ENCODE measurements at places on chromosomes 13 and 19.

DNA sequence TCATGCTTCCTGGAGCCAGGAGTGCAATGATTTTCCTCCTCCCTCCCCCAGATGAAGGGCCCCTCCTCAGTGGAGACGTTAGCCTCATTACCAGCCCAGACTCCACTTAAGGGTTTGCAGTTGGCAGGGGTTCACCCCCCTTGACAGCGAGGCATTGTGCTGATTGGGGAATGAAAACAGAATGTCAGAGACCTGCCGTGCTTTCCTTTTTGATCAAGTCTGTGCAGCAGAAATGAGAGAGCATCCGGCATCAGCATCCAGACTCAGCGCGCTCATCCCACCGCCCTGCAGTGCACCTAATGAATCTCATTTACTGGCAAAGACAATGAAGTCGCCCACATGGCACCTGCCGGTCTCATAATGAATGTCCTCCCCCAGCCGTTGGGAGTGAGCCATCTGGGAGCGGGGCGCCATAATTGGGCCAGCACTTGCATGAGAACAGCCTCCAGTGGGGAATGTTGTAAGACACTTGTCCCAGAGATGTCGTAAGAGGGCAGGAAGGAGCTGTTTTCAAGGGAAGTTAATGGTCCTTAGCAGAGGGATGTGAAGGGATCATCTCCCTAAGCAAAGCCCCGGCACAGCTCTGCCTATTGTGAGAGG, 98.3 kb upstream of the UQCRFS1 start:
- no peak for DNase-seq

DNA sequence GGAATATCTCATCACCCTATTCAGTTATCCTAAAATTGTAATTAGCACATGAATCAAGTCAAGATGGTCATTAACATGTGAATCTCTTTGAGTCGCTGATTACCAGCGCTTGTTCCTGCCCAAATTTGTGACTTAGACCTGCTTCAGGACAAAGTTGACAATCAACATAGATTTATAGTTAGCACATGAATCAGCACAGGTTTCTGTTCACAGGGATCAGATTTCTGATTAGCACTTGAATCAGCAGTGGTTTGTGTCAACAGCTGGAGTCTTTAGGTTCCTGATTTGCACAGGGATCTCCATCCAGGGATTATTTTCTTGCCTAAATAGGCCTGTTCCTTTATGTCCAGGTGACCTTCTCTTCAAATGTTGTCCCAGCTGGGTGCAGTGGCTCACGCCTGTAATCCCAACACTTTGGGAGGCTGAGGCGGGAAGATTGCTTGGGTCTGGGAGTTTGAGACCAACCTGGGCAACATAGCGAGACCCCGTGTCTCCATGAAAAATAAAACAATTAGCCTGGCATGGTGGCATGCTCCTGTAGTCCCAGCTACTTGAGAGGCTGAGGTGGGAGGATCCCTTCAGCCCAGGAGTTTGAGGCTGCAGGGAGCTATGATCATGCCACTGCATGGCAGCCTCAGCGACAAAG, 3.8 kb upstream of the LRFN3 start:
- DNase-seq: no peak

GRCh38 chr13:46575301-46575771, 22.4 kb downstream of the LRCH1 start:
- no peak for DNase-seq

DNA sequence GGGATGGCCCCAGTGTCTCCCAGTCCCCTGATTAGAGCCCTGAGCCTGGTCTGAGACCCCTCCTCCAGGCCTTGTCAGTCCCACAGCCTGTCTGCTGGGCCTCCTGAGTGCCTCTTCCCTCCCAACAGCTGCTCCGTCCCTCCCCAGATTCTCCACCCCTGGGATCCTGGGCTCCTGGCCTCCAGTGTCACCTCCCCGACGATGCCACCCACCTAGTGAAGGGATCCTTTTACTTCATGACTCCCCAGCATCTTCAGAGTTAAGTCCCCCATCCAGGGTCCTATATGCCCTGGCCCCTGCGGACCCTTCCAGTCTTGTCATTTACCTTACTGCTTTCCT, 4.4 kb upstream of the PRX start:
- DNase-seq: no peak

GRCh38 chr13:33649212-33649878, 168.6 kb upstream of the RFC3 start:
- no peak for DNase-seq

- no peak for DNase-seq
Measured at GRCh38 chr19:13831537-13832467, 36.6 kb downstream of the ZSWIM4 start.

- no peak for DNase-seq
Measured at GRCh38 chr13:114056205-114057013, 76.0 kb downstream of the RASA3 start.

DNA sequence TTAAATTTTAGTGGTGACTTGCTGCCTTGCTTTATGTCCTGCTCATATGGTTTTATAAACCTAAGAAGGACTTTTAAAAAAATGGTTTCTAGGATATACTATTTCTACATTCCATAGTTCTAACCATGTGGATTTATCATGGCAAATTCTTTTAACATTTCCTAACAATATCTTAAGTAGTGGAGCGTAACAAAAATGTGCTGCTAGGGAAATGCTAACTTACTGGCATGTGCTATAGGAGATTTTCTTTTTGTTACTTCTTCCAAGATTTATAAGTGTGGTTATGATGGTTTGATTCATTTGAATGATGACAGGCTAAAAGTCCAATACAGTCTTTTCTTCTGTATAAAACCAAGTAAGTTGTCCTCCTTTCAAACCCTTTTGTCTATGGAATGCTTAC, 713.7 kb downstream of the SLITRK1 start:
- DNase-seq: no peak

DNA sequence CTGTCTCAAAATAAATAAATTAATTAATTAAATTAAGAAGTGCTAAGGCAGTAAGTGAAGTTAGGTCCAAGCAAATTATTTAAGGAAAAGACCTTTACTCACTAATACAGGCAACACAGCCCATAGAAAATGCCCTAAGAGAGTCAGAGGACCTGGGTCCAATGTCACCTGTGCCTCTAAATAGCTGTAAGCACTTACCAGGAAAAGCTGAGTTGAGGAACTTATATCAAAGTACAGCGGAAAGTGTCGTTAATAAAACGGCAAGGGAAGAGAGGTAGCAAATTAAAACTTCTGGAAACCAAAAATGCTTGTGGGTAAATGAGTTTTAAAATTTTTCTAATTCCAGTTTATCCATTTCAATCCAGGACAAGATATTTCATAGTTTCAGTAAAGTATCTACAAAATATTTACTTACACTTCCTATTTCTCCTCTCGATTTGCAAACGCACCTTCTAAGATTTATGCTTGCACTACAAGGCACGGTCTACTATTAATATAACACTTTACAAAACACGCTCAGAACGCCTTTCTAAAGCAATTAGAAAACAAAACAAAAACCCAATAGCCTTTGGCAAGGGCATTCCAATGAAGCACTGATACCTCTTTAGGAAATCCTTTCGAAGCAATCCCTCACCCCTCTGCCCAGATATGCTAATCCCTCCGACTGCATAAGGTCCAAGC, 963 bp downstream of the VPS36 start:
- no peak for DNase-seq

GRCh38 chr19:40283414-40284250, 1.5 kb downstream of the AKT2 start:
- DNase-seq: no peak

DNA sequence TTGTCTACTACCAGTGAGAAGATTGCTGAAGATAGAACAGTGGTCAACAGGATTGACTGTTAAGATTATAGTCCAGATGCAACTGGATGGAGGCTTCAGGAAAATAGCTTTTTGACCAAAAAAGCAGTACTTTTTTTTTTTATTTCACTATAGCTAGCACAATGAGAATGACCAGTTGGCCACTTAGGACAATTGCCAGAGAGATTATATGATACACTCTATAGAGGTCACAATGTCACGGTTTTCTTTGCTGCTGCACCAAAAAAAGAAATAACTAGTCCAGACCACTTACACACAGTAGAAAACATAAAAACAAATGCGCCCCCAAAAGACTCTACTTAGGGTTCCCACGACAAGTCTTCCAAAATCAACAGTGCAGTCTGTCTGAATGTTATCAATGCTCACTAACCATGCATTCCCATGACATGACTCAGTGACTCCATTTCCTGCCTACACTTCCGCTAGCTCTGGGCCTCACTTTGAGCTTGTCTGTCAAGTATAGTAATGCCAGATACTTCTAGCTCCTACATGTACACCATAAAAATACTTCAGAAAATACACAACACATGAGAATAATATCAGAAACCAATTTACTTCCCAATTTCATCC, 209.1 kb upstream of the STARD13 start:
- no peak for DNase-seq

GRCh38 chr19:10237702-10238101, 6.6 kb upstream of the S1PR2 start:
- no peak for DNase-seq

- no peak for DNase-seq
Measured at GRCh38 chr19:33401683-33402420, 28.3 kb downstream of the CEBPG start.
